ENCODE measurements at places on chromosomes 1 and 21.

DNA sequence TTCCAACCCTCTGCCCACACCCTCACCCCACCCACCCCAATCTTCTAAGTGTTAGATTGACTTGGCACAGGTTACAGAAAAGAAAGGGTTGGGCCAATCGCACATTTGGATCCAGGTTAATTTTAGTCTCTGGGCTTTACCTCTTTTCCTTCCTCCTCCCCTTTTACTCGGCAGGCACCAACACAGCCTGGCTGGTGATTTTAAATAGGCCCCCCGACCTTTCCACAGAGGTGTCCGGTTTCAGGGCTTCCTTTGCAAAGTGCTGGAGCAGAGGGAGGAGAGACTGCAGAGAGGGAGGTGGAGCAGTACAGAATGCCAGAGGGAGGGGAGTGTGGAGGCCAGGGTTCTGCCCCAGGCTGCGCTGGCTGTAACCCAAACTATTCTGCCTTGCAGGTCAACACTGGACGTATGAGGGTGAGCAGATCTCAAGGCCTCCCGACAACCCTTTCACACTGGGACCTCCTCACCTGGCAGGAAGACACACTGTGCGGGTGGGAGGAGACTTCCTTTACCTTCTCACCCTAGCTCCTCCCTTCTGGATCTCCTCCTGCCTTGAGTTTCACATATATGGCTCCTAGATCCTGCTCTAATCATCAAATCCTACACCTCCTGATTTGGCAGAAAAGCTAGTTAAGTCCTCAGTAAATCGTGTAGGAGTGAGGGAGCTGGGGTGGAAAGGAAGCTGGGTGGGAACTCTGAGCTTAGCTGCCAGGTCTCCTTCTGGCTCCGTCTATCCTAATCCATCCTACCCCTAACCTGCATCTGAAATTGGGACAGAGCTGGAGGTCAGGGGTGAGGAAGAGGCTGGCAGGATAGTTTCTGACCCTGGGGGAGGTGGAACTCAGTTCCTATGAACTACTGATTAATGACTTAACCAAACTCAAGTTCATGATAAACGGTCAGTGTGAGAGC, 2.4 kb downstream of the CA14 start:
- DNase-seq = no peak

- no peak for DNase-seq
Observed at GRCh38 chr21:34881839-34882371, 167.2 kb downstream of the RUNX1 start.

GRCh38 chr1:2391931-2392509, 379 bp downstream of the RER1 start:
- no peak for DNase-seq

GRCh38 chr1:85295654-85296053, 19.2 kb upstream of the BCL10 start:
- DNase-seq = no peak

- DNase-seq = no peak
Observed at GRCh38 chr1:168893359-168893801, 164.4 kb upstream of the DPT start.

- peak; percentile 55 for DNase-seq
Observed at GRCh38 chr1:20732071-20732587, 374 bp downstream of the SH2D5 start.

- no peak for DNase-seq
Observed at GRCh38 chr21:31334648-31335121, 9.4 kb downstream of the TIAM1 start.

DNA sequence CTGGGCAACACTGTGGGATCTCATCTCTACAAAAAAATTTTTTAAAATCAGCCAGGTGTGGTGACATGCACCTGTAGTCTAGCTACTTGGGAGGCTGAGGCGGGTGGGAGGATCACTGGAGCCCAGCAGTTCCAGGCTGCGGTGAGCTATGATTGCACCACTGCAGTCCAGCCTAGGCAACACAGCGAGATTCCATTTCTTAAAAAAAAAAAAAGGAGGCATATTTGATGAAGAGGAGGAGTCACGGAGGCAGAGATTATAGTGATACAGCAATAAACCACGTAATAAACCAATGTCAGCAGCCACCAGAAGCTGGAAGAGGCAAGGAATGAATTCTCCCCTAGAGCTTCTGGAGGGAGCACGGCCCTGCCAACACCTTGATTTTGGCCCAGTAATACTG, 4.0 kb downstream of the LIX1L start:
- no peak for DNase-seq

DNA sequence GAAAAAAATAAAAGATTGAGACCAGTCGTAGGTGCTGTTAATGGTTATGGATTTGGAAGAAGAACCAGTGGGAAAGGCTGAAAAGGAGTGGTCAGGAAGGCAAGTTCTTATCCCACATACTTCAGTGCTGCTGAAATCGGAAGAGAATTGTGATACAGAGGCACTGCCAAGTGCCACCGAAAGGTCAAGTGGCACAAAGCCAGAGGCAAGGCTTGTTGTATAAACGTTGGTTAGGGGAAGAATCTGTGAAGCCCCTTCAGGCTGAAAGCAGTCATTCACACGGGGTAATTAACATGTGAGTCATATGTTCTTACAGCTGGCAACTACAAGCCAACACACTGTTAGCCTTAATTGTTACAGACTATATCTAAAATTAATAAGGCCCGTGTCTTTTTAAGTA, 48.8 kb downstream of the ZBTB40 start:
- no peak for DNase-seq

GRCh38 chr1:177077734-177078499, 86.6 kb downstream of the ASTN1 start:
- DNase-seq = no peak

GRCh38 chr1:198605406-198605805, 33.4 kb upstream of the PTPRC start:
- no peak for DNase-seq

- DNase-seq = peak; percentile 65
Observed at GRCh38 chr1:1889847-1890505, 911 bp downstream of the GNB1 start.

GRCh38 chr1:169259816-169260215, 107.8 kb downstream of the NME7 start:
- DNase-seq = no peak

- no peak for DNase-seq
Observed at GRCh38 chr1:201173736-201174135, 16.9 kb upstream of the IGFN1 start.

DNA sequence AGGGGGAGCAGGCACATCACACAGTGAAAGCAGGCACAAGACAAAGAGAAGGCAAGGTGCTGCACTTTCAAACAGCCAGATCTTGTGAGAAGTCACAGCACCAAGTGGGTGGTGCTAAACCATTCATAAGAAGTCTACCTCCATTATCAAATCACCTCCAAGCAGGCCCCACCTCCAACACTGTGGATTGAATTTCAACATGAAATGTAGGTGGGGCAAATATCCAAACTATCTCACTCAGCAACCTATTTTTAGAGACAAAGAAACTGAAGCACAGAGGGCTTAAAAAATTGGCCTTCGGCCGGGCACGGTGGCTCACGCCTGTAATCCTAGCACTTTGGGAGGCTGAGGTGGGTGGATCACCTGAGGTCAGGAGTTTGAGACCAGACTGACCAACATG, 90.4 kb downstream of the UBE2U start:
- no peak for DNase-seq

GRCh38 chr1:147808025-147808424, 47.6 kb upstream of the GJA5 start:
- DNase-seq = no peak

DNA sequence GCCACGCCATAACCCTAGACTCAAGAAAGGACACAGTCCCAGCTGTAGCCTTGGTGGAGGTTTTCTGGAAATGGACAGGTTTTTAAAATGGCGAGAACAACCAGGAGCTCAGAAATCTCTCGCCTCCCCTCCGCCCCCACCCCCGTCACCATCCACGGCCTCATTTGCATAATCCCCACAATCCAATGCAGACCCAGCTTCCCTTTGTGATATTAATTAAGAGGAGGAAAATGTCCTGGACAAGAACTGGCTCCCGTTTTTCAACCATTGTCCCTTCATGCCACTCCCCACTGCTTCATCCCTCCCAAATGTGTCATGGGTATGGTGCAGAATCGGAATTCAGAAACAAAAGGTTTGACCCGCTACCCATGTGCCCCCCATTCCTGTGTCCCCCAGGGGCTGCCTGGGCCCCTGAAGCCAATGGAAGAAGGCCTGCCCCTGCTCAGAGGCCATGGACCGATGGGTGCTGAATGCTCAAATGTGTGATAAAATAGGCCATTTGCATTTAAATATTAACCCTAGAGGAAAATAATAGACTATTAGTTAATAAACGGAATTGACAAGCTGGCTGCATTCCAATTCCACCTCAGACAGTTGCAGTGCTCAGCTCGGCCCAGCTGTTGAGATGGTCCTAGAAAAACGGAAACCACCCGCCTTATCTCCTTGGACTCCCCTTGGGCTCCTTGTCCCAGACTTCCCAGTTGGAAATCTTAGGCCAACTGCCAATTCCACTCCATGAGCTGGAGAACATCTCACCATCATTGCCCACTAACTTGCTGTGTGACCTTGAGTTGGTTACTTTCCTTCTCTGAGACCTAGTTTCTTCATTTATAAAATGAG, 10.7 kb upstream of the EPHB2 start:
- no peak for DNase-seq

GRCh38 chr1:9039761-9040658, 13.8 kb upstream of the SLC2A7 start:
- no peak for DNase-seq

- no peak for DNase-seq
Observed at GRCh38 chr1:27071049-27071416, 58.4 kb upstream of the TENT5B start.

GRCh38 chr1:224482619-224483018, 48.0 kb upstream of the WDR26 start:
- DNase-seq = no peak

- DNase-seq = no peak
Observed at GRCh38 chr1:237041795-237042525, at the start of gene RYR2. TSS of gene RYR2 (plus strand) at chr1:237042184. CDS start at chr1:237042522, 338 bp downstream.

GRCh38 chr1:4319496-4319895, 334.9 kb upstream of the AJAP1 start:
- DNase-seq = no peak

- DNase-seq = no peak
Observed at GRCh38 chr1:43447891-43448708, 5.6 kb downstream of the HYI start.

DNA sequence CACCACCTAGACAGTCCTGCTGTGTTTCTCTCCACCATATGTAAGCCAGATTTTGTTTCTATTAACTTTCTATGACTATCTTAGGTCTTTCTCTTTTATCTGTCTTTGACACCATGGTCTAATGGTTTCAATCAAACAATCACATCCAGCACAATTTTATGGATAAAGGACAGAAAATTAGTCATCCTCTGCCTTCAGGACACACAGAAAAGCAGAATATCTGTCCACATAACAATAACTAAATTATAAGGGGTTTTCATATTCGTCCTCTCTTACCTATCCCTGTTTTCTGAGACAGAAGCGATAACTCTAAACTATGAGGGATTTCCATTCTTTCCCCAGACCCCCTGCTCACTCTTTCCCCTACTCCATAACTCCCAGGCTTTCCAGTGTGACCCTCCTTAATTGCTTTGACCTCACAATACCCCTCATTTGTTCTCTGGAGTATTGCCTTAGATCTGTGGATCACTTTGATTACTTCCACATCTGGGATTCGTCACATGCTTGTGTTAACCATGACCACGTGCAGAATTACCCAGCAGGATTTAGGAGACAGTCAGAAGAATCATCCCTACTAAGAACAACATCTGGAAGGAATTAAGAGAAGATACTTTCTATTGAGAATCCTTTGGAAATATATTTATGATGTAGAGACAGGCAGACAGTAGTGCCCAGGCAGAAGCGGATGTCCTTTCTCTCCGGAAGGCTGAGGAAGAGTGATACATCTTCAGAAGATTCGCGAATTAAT, 108.2 kb upstream of the GREM2 start:
- no peak for DNase-seq

- DNase-seq = peak; percentile 30
Observed at GRCh38 chr1:44775930-44776729, 790 bp downstream of the RPS8 start.

GRCh38 chr1:203158960-203159665, 16.5 kb downstream of the MYBPH start:
- no peak for DNase-seq

DNA sequence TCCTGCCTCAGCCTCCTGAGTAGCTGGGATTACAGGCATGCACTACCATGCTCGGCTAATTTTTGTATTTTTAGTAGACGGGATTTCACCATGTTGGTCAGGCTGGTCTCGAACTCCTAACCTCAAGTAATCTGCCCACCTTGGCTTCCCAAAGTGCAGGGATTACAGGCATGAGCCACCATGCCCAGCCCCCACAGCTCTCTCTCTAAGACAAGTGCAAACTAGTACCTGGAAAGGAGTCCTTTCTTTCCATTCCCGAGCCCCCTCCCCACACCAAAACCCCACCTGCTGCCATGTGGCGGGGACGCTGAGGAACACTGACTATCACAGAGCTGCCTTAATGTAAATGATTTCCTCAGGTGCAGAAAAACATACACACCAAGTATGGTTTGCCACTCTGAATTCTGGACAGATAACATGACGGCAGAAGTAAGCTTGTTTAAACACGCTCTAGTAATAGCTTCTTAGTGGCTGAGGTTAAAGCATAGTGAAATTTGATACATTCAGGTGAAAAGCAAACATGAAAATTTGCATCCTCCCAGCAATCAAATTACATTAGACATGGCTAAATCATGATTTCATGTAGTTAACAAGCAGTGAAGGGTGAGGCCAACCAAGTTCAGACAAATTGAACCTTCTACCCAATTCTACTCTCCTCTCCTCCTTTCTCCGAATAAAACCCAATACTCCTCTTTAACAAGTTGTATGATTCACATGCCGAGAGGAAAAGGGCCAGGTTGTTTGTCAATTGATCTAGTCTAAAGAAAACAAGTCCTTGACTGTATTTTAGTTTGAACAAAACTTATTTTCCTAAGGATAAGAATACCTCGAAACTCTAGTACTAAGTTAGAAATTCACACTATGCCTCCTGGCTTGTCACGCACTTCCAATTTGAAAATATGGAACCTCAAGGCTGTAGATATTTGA, 19.8 kb downstream of the ERRFI1 start:
- no peak for DNase-seq

- no peak for DNase-seq
Observed at GRCh38 chr1:61149010-61149860, 66.9 kb downstream of the NFIA start.

GRCh38 chr1:232372841-232373440, 257.0 kb downstream of the SIPA1L2 start:
- DNase-seq = no peak

DNA sequence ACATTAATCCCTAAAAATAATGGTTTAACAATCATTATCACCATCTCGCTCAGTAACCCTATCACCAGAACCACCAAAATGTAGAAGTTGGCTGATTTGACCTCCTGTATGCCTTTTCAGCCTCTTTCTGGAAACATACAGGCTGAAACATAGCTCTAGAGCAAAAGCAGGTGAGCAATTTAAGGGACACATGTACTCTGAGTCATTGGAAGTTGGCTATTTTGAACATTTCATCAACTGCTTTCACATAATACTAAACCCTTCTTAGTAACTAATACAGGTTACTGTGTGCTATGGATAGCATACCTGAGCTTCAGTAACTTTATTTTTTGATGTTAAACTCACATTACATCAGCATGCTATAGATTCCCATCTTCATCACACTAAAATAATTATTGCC, 19.8 kb upstream of the DDAH1 start:
- DNase-seq = no peak

- DNase-seq = no peak
Observed at GRCh38 chr1:226644541-226645176, 94.4 kb downstream of the ITPKB start.

Measured in CD4-positive, alpha-beta T cell treated with Interleukin-1 beta for 1 hour (primary cell).